ENCODE measurements at places on chromosomes 2 and 18.

DNA sequence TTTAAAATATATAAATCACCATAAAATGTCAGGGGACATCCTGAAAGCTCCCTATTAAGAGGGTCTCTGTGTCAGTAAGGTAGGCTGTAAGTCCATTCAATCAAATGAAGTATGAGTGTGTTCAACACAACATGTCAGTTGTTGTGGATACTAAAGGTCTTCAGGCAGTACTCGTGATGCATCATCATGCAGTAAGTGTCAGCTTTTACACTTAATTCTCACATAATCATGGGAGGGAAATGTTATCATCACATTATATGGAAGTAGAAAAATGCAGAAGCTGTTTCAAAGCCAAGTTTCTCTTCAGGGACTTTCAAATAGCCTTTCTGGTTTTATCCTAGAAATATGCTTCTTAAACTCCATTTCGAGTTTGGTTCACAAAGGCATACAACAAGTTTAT is 477.1 kb upstream of the ID2 start:
- DNase-seq: no peak

DNA sequence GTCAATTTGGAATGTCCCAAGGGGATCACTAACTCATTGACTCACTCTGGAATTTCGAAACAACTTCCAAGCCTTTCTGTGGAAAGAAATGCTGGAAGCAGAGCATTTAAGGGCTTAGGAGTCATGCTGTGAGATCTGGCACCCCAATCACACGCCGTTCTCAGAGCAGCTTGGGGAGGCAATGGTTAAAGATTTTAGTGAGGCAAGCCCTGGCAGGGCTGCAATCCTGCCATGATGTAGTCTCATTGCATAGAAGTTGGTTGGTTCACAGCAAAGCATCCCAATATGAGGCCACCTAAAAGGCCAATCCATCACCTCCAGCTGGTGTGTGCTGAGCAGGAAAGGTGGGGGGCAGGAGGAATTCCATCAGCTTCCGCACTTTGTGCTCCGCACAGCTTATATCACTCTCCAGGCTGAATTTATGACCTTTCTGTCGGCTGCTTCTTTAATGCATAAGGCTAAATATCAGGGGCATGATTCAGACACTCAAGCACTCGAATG is 1043.9 kb upstream of the POU3F3 start:
- no peak for DNase-seq

DNA sequence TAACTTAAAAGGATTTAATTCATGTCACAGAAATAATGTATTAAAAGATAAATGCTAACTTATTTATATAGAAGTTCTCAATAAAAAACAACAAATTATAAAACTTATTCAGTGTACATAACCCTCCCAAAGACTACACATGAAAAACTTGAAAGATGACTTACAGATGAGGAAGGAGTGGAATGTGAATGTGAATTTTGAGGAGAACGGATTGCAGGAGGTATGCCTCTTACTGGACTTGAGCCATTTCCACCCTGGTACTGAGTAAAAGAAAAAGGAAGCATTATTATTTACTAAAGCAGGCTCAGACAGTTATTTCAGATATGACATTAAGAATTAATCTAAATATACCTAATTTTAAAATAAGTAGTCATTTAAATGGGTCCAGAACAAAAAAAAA is 104.4 kb downstream of the TLK1 start:
- DNase-seq: no peak

DNA sequence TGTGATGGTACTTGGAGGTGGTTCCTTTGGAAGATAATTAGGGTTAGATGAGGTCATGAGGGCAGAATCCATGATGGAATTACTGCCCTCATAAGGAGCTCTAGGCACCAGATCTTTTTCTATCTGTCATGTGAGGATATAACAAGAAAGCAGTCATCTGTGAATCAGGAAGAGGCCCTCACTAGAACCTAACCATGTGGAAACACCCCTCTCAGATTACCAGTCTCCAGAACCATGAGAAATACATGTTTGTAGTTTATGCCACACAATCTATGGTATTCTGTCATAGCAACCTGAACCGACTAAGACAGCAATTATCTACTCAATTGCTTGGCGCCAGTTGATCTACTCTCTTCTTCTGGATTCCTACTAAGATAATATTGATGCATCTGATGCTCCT is 2.4 kb upstream of the SERPINB10 start:
- no peak for DNase-seq
